ENCODE measurements at places on chromosomes 16 and 17.

DNA sequence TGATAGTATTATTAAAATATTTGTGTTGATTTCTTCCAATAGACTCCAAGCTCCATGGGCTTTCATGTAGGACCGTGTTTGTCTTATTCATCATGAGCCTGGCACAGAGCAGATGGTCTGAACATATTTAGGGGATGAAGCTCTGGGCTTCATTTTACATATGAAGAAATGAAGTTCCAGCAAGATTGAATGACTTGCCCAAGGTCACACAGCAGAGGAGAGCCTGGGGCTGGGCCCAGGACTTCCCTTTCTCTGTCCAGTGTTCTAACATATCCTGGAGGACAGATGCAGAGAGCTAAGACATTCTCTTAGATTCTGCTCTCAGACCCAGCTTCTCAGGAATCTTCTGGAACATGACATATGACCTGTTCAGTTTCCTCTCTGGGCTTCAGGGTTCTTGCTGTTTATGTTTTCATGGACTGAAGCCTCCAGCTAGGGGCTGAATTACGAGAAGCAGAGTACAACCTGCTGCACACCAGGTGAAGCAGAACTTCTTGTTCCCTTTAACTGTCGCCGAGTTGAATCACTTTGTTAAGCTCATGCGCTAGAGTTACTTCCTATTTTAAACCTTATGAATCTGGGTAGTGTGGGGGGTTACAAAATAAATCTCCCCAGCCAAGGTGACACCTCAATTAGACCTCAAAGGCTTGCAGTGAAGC, 53.6 kb downstream of the GPRC5B start:
- DNase-seq = no peak

- DNase-seq = peak; percentile 78
Observed at GRCh38 chr16:11836650-11837244, 14.6 kb downstream of the RSL1D1 start.

- DNase-seq = no peak
Observed at GRCh38 chr17:82101767-82102679, 4.0 kb upstream of the FASN start.

GRCh38 chr17:77148940-77149510, 8.3 kb downstream of the SEC14L1 start:
- DNase-seq = no peak

DNA sequence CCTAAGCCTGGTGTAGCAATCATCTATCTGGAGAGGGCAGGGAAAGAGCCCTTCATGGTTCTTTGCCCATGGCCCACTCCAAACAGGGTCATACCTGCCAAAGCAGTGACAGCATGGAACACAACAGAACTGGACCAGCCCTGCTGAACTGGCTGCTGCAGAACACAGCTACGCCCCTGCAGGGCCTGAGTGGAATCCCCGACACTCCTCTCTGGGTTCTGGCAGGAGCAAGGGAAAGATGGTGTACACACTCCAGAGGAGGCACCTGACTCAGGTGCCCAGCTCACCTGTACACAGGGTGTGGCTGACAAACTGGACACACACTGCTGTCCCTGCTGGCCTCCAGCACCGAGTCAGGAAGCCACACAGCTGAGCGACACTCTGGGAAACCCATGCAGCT, 19.8 kb downstream of the MIEF2 start:
- no peak for DNase-seq

- no peak for DNase-seq
Observed at GRCh38 chr16:54381601-54382313, 95.2 kb upstream of the IRX3 start.

DNA sequence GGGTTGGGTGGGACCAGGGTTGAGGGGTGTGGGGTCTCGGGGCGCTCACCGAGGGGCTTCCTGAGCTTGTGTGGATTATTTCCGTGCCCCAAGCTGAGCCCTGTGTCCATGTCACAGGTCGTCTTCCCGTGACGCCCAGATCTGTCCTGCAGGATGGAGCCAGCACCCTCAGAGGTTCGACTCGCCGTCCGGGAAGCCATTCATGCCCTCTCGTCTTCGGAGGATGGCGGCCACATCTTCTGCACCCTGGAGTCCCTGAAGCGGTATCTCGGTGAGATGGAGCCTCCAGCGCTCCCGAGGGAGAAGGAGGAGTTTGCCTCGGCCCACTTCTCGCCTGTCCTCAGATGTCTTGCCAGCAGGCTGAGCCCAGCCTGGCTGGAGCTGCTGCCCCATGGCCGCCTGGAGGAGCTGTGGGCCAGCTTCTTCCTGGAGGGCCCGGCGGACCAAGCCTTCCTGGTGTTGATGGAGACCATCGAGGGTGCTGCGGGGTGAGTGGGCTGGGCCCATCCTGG, 1.0 kb downstream of the TELO2 start:
- DNase-seq = peak; percentile 65

DNA sequence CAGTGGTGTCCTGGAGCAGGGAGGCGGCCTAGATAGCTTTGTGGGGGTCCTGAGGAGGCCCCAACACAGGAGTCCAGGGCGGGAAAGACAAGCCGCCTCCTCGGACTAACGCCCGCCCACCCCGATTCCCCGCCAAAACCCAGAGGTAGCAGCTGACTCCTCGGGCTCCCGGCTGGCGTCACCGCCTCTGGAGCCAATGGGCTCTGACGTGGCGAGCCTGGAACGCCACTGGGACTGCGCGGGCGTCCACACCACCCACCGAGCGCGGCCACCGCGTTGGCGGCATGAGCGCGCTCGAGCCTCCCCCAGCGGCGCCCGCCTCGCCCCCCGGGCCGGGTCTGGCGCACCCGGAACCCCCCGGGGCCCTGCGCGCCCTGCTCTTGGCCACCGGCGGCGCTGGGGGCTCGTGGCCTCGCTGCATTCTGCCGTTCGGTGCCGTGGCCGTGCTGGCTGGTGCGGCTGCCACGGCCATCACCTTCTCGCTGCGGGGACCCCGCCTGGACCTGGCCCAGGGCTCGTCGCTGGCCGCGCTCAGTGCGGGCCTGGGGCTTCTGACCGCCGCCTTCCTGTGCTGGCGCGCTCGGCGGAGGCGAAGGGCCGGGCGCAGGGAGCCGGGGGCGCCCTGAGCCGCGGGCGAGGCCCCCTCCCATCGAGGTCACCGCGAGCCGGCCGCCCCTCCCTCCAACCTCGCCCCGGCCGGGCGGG, 3.4 kb upstream of the NTN3 start:
- peak; percentile 64 for DNase-seq

GRCh38 chr17:72064606-72065193, 56.1 kb upstream of the SOX9 start:
- DNase-seq = no peak

- DNase-seq = no peak
Observed at GRCh38 chr17:48123776-48124388, 16.3 kb downstream of the SNX11 start.

GRCh38 chr17:41906465-41907184, 12.1 kb downstream of the ACLY start:
- DNase-seq = peak; percentile 27

GRCh38 chr17:34755371-34755770, 176.0 kb downstream of the TMEM132E start:
- DNase-seq = no peak

DNA sequence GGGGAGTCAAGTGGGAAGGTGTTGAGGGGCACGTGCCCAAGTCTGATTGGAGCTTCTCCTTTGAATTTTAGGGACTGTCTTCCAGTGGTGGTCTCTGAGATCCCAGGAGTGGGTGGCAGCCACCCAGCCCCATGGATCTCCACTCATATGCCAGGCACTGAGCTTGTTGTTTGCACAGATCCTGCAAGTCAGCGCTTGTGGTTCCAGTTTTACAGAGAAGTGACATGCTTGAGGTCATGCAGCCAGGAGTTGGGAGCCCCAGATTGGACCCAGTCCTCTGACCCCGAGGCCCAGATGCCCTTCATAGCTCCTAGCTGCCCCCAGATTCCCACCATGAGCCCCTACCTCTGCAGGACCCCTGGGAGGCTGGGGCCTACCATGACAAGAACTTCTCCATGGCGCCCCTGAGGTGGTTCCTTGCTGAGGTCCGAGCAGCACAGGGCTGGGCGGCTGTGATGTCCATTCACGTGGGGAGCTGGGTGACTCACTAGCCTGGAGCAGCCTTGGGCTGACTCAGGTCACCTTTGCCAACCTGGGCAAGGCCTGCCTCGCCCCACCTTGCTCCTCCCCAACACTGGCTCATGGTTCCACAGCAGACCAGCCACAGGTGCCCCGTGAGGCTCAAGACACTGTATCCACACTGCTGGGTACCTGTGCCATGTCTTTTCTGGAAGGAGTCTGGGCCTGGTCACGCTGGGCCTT, 47.4 kb downstream of the RAI1 start:
- no peak for DNase-seq

GRCh38 chr17:63740464-63741142, 996 bp downstream of the STRADA start:
- DNase-seq = peak; percentile 8

- DNase-seq = no peak
Observed at GRCh38 chr17:72175787-72176515, 55.1 kb downstream of the SOX9 start.

- DNase-seq = peak; percentile 100
Observed at GRCh38 chr17:48486557-48486956, 44.3 kb downstream of the HOXB1 start.

DNA sequence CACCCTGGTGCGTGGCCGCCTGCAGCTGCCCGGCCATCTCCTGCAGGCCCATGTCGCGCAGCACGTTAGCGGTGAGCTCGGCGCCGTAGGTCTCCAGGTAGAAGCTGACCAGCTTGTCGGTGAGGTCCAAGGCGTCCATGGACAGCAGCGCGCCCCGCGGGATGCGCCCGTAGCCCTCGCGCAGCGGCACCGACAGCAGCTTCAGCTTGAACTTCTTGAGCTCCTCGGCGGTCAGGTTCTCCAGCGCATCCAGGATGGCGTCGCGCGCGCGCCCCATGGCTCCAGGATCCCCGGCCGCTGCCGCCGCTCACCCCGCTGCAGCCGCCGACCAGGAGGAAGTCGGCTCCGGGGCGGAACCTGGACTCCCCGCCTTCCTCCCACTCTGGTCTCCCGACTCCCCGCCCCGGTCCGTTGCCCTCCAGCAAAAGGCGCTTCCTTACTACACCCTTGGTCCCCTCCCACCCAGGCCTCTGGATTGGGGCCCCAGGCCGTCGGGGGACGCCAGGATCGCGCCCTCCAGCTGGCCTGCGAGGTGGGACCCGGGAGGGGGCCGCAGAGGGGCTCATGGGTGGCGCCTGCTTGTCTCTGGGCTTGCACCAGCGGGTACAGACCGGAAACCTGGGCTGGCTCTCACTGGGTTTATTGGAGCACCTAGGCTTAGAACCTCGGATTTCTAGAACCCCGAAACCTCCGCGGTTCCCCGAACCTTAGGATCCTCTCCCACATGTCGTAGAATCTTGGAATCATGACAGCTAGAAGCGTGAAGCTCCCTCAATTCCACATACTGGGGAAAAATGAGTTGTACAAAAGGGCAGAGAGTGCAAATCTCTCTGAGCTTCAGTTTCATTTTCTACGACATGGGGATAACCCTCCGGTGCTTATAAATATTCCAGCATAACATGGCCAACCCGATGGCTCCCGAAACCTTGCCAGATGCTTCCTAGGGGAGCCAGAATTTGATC, at the start of gene PYCARD:
PYCARD (minus strand) TSS at position 347 of the 962 bp plus-strand sequence; CDS start at position 277, 70 bp downstream.
- peak; percentile 28 for DNase-seq

GRCh38 chr17:1966274-1967086, 58.7 kb downstream of the RTN4RL1 start:
- no peak for DNase-seq

- DNase-seq = no peak
Observed at GRCh38 chr17:69093995-69094394, 33.3 kb upstream of the ABCA9 start.

- DNase-seq = peak; percentile 24
Observed at GRCh38 chr17:42179911-42180410, 981 bp downstream of the KCNH4 start.

DNA sequence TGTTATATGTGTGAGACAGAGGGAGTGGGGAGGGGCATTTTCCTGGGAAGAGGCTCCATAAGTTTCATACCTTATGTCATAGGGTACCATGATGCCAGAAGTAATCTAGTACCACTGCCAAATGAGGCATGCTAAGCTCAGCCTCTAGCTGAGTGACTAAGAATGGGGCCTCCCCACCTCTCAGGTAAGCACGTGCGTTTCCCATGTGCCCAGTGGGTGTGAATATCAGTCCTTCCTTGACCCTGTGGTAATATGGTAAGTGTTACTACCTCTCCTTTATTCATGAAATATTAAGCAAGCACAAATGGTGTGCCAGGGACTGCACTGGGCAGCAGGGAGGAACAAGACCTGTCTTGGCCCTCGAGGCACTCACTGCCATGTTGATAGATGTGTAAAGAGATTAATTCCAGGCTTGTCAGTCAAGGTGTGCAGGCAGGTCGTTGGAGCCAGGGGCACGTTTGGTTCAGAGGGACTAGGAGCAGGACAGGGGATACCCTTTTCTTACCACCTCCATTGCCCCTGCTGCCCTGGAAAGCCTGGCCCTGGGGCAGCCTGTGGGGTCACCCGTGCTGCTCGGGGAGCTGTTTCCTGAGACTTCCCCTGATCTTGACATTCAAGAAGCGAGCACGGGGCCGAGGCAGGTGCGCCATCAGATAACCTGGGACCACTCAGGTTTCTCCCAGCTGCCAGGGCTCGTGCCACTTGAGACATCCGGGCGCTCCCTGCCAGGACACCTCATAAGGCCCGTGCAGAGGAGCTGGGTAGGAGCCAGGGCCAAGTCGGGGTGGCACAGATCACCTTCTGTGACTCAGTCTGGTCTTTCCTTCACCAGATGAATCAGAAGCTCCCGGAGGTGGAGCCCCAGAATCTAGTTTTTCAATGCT, 8.8 kb downstream of the RSAD1 start:
- DNase-seq = no peak

- no peak for DNase-seq
Observed at GRCh38 chr17:70181376-70181775, 12.0 kb downstream of the KCNJ2 start.

DNA sequence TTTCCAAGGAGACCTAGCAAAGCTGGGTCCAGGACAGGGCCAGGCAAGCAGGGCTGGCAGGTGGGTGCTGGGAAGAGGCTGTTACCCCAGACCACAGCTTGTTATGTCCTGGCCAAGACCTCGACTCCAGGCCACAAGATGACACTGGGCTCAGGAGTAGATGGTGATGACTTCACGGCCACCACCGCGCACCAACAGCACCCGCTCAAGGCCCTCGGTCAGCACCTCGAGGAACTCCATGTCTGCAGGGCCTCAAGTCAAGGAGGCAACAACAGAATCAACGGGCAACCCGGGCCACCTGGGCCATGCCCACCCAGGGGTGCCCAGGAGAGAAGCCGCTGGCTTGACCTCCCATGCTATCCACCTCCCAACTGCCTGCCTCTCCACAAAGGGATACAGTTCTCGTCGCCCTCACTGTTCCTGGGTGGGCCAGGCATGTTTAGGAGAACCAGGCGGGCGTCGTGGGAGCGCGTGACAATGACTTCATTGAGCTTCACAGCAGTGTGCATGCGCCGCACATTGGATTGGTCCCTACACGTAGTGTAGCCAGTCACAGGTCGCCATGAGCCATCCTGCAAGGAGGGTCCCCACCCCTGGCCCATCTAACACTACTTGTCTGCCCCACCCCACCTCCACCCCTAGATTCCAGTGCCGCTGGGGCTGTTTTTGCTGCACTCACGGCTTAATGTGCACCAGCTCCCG, 921 bp upstream of the LCAT start:
- DNase-seq = no peak

GRCh38 chr16:15949210-15950160, at the start of gene ABCC1:
TSS of gene ABCC1 (plus strand) at chr16:15949616. CDS start at chr16:15949752, 136 bp downstream.
- peak; percentile 26 for DNase-seq

- no peak for DNase-seq
Observed at GRCh38 chr17:27360507-27360906, 66.6 kb downstream of the WSB1 start.

- peak; percentile 59 for DNase-seq
Observed at GRCh38 chr17:8004899-8005298, 2.5 kb downstream of the GUCY2D start.

GRCh38 chr16:66954097-66954659, 6.9 kb upstream of the CES3 start:
- peak; percentile 77 for DNase-seq

- DNase-seq = peak; percentile 71
Observed at GRCh38 chr16:2023092-2024031, 3.3 kb upstream of the NHERF2 start.
